Naive thymus-derived CD8-positive, alpha-beta T cell (primary cell): ENCODE measurements at places on chromosomes 2 and 18.

DNA sequence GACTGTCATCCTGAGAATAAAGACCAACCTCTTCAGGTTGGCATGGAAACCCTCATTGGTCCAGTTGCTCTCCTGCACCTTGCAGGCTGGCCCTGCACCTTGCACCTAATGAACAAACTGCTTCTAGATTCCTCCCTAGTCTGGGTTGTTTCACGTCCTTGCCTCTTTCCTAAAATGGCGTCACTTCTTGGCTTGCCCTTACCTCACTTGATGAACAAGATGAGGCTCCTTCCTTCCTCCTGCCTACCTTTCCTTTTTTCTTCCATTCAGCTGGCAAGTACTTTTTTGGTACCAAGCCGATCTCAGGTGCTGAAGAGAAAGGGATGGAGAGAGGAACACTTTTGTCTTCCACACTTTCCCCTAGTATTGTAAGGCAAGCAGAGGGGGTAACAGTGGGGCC lies 74.5 kb downstream of the MYCN start:
- H3K36me3 ChIP-seq = no peaks in the 10 kb centered on the region
- H3K27me3 ChIP-seq = peaks cover 16% of the 10 kb centered on the region

- DNase-seq = no peak
- H3K27me3 ChIP-seq = peaks cover 27% of the 10 kb centered on the region
- H3K4me1 ChIP-seq = no peaks in the 10 kb centered on the region
- H3K27ac ChIP-seq = no peak overlapping the region
- H3K4me3 ChIP-seq = no peak overlapping the region
Observed at GRCh38 chr2:234808907-234809306, 142.9 kb upstream of the SH3BP4 start.

DNA sequence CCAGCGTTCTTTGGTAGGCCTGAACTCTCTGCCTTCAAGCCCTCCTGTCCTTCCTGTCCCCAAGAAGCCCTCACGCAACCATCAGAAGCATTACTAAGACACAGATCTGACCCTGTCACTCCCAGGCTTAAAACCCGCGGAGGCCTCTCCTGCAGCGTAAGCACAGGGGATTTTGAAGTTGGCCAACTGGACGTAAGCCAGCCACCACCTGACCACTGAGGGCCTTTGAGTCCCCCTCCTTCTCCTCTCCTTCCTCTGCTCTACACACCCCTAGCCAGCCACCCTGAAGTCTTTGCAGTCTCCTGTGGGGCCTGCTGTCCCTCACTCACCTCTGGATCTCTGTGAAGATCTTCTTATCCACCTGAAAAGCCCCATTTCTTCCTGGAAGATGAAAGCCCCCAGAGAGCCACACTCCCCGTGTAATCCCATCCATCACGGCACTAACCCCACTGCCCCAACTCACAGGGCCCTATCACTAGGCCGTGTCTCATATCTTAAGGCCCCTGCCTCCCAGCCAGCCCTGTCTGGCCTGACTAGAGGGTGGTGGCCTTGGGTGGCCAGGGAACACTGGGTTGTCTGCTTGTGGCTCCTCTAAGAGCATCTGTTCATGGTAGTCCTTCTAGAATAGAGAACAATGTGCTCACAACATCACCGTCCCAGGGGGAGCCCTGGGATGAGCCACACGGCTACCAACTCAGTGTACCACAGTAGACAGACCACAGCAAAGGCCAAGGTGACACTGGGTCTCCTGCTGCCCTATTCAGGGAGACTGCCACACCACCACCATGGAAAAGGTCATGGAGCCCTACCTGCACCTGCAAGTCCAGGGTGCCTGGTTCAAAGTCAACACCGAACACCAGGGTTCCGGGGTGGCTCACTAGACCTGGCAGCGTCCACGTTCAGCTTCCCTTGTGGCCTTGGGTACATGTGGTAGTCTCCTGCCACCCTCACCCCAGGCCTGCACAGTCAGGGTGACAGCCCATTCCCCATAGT lies 191.6 kb downstream of the ZBTB7C start:
- no peaks in the 10 kb centered on the region for H3K36me3 ChIP-seq
- DNase-seq = no peak
- no peak overlapping the region for H3K4me3 ChIP-seq
- H3K27ac ChIP-seq = no peak overlapping the region
- H3K4me1 ChIP-seq = no peaks in the 10 kb centered on the region

- H3K4me1 ChIP-seq = no peaks in the 10 kb centered on the region
- no peak for DNase-seq
- H3K4me3 ChIP-seq = no peak overlapping the region
- no peak overlapping the region for H3K27ac ChIP-seq
- H3K27me3 ChIP-seq = no peaks in the 10 kb centered on the region
Observed at GRCh38 chr2:182952741-182953450, 85.4 kb downstream of the NCKAP1 start.

DNA sequence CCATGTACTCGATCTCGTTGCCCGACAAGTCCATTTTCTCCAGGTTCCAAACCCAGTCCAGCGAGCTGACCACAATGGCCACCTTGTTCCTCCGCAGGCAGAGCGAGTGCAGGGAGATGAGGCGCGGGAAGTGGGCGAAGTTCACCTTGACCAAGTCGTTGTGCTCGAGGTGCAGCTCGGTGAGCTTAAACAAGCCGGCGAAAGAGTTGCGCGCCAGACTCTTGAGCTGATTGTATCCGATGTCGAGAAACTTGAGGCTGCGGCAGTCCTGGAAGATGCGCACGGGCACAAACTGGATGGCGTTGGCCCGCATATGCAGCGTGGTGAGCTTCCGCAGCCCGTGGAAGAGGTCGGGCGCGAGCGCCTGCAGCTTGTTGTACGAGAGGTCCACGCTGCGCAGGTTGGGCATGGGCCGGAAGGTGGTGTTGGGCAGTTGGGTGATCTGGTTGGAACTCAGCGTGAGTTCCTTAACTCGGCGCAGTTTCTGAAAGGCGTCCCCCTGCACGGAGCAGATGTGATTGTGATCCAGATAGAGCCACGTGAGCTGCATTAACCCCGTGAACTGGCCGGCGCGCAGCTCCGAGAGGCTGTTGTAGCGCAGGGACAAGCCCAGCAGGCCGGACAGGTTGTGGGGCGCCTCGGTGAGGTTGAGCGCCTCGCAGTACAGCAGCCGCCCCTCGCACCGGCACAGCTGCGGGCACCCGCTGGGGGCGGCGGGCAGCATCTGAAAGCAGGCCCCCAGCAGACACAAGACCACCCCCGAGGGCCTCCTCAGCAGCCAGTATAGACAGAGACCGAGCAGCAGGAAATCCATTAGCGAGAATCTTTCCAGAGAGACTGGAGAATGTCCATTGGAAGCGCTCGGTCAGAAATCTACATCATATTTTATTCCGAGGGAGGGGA lies 1.3 kb downstream of the LRRTM1 start:
- H3K4me3 ChIP-seq = no peak overlapping the region
- H3K4me1 ChIP-seq = peaks cover 2% of the 10 kb centered on the region
- peaks cover 25% of the 10 kb centered on the region for H3K27me3 ChIP-seq
- no peak overlapping the region for H3K27ac ChIP-seq

DNA sequence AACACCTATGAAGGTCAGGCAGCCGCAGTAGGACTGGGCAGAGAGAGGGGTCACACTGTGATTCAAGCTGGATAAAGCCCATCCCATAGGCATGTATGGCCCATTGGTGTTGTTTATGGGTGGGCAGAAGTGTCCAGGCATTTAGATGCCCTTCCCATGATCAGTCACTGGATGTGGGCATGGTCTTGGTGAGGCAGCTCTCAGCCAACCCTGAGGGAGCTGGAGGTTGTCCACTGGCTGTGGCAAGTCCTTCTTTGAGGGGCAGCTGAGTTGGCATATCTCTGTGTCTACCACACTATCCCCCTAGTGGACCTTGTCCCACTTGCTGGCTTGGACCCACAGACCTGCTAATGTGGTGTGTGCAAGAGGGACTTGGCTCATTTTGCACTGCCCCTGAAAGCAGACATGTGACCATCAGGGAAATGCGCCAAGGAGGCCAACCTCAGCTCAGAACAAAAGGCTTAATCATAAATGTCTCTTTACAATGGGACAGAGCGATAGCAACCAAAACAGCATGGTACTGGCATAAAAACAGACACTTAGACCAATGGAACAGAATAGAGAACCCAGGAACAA lies 82.0 kb downstream of the TMEM17 start:
- peaks cover 2% of the 10 kb centered on the region for H3K36me3 ChIP-seq
- H3K4me3 ChIP-seq = no peak overlapping the region
- no peak for DNase-seq
- no peaks in the 10 kb centered on the region for H3K4me1 ChIP-seq
- H3K27ac ChIP-seq = no peak overlapping the region
- H3K27me3 ChIP-seq = no peaks in the 10 kb centered on the region

DNA sequence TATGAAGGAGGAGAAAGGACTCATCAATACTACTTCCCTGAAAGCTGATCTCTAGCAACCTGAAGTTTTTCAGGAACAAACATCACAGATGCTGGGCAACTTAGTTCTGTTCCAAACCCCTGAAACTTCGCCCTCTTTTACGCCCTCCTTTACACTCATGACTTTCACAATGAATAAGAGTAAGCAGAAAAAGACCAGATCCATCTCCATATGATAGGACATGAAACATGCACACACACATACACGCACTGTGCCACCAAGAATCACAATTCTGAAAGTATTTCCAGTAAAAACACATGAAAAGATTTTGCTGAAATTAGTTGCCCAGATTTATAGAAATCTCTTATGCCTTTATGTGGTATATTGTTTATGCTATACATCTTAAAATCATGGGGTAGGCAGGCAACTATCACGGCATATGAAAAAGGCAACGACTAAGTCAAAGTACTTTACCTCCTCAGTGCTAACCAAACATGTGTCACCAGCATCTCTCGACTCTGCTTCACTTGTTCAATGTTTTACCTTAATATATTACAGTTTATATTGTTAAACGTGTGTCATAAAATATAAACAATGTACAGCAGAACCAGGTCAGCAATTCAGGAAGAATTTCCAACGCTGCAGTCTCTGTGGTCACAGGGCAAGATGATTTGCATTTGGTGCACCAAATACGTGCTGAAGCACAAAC lies 47.8 kb downstream of the NHEJ1 start:
- H3K4me1 ChIP-seq = peaks cover 53% of the 10 kb centered on the region
- DNase-seq = no peak
- peaks cover 26% of the 10 kb centered on the region for H3K36me3 ChIP-seq
- no peak overlapping the region for H3K4me3 ChIP-seq

- H3K27ac ChIP-seq = no peak overlapping the region
- H3K4me3 ChIP-seq = no peak overlapping the region
- H3K27me3 ChIP-seq = peaks cover 3% of the 10 kb centered on the region
- no peaks in the 10 kb centered on the region for H3K36me3 ChIP-seq
- DNase-seq = no peak
Observed at GRCh38 chr2:49924044-49924817, 769.9 kb upstream of the FSHR start.

GRCh38 chr2:104249629-104250028 lies 604.3 kb upstream of the POU3F3 start:
- H3K4me1 ChIP-seq = no peaks in the 10 kb centered on the region
- no peak overlapping the region for H3K4me3 ChIP-seq
- DNase-seq = no peak
- H3K36me3 ChIP-seq = no peaks in the 10 kb centered on the region
- H3K27ac ChIP-seq = no peak overlapping the region
- H3K27me3 ChIP-seq = no peaks in the 10 kb centered on the region
